Fibroblast of upper back skin (primary cell): ENCODE measurements at places on chromosomes 1 and 21.

- no peak for DNase-seq
These were observed 17.2 kb upstream of the PEF1 start for GRCh38 chr1:31661856-31662255.

DNA sequence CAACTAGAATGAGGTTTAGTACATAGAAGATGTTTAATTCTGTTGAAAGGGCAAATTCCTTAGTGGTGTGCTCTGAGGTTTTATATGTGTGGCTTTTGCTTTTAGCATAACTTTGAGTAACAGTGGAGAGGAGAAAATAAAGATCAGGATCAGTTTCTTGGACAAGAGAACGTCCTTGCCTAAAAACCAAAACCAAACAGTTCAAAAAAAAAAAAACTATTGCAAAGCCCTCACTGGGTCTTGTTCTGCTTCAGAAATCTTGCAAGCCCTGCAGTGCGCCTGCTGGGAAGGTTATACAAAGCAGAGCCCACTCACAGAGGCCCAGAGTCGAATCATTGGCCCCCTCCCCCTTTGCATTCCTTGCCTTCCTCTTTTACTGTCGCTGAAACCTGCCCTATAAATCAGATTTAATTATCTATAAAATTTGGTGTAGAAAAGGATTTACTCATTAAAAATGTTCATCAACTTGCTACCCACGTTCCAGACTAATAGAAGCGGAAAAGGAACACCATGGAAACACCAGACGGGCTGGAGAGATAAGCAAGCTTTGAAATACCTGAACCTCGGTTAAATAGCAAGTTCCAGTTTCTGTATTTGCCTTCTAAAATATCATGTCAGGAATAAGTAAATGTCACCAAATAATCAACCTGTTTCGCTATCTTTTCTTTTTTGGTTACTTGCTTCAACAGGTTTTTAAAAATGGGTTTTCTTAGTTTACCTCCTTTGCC lies 201.6 kb upstream of the PTBP2 start:
- peak; percentile 44 for DNase-seq

DNA sequence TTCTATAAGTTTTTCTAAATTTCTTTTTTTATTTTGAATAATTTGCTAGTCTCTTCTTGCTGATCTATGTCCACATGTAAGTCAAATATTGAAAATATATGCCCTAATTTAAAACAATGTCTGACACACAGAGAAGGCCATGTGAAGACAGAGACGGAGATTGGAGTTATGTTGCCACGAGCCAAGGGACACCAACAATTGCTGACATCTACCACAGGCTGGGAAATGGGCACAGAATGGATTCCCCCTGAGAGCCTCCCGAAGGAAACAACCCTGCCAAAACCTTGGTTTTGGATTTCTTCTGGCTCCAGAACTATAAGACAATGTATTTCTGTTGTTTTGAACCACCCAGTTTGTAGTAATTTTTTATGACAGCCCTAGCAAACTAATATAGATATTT lies 485.0 kb upstream of the ZRANB2 start:
- no peak for DNase-seq

GRCh38 chr1:9726905-9727595 lies 75.5 kb downstream of the PIK3CD start:
- DNase-seq, result no peak

GRCh38 chr21:43835050-43835449 lies 30.0 kb upstream of the AGPAT3 start:
- DNase-seq, result no peak

DNA sequence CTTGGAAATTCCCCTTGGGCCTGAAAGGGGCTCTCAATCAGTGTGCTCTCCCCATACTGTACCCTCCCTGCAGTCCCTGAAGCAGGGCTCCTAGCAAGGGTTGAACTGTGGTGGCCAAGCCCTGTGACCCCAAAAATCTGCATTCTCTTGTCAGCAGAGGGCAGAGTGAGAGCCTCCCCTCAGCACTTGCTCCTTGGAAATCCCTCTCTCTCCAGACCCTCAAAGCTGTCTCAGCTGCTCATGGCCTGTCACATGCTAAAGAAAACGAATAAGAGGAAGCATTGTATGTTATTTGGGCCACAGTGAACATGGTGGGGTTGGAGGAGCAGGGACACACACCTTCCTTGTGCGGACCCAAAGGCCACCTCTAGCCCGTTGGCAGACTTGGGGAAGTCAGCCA lies 47.2 kb upstream of the SYNC start:
- no peak for DNase-seq

DNA sequence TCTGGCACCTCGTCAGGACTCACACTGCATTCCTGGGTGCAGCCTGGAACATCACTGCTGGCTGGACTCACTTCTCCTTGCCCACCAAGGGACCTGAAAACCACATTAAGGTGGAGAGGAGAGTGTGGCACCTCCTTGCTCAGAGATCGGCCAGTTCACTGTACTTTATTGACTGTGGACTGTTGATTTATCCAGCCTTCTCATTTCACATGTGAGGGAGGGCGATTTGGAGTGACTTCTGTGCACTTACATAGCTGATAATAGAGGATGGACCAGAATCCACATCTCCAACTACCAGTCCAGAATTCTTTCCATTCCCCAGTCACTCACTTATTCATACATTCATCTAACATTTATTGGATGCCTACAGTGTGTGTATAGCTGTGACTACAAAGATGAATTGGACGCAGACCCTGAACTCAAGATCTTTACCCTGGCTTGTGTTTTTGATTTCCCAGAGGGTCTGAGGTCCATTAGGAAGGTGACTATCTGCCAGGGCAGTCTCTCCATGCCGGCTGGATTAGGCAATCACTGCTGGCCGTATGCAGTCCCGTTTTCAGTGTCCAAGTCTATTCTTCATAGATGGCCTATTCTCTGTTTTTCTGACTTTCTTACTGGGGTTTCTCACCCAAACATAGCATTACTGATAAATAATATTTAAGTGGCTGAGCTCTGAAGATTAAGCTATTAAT lies 233.5 kb upstream of the SGIP1 start:
- DNase-seq, result no peak

- DNase-seq, result peak; percentile 77
These were observed at the start of gene SNX7 for GRCh38 chr1:98661544-98662355. SNX7 (plus strand) TSS chr1:98661721; CDS start chr1:98661732, 11 bp downstream.

GRCh38 chr1:231384696-231385415 lies 37.2 kb downstream of the EGLN1 start:
- DNase-seq, result no peak

GRCh38 chr1:96498744-96499340 lies 222.7 kb upstream of the PTBP2 start:
- DNase-seq, result no peak

DNA sequence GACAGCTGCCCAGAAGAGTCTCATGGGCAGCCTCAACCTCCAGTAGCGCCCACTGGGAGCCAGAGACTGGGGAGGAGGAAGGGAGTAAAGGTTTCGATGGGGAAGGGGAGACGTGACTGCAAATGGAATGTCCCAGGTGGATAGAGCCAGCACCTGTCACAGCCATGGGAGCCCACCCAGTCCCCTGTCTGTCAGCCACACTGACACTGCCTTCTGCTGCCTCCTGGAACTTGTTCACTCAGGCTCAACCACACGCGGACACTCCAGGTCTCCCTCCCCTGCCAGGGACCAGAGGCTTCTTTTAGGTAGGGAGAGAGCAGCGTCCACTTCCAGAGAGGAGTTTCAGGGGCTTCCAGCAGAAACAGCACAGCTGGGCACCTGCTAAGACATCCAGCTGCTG lies 346.3 kb downstream of the NPHP4 start:
- DNase-seq, result no peak

DNA sequence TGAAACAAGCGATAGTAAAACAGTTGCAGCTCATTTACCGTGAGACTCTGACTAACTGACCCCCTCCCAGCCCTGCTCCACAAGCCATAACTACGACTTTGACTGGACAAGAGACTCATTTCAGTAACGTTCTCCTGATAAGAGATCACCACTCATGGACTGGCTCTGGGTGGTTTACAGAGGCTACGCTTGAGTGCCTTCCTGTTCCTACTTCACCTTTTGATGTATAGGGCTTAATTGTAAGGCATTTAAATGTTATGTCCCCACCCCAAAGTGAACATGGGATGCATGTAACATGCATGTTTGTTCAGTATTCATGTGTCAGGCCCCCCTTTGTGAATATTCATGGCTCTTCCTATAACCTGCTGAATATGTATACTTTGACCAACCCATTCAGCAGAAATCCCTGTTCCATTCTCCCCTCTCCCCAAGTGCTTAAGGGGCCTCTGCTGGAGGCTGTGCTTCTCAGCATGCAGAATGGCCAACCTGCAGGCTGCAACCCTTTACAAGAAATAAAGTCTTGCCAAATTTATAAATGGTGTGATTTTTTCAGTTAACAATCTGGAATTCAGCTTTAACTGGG lies 50.7 kb upstream of the SPOCD1 start:
- no peak for DNase-seq

DNA sequence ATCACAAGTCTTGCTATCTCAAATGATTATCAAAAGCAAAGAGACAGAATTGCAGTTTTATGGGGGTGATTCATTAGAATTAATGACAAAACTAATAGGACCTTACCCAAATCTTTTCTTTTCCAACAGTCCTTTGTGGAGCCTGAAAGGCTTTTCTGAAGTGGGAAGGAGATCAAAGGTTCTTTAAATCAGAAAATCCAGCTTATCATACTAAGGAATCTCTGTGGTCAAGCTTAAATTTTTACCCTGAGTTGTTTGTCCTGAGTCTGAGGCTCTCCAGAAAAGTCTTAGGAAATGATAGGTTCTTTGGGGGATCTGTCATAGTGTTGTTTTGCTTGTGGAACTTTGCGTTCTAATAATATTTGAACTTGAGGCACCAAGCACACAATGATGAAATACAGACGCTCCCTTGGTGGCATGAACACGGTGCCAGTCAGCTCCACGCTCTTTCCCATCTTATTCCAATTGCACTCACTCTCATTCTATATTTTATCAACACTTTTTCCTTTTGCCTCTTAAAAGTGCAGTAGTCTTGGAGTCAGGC lies 38.0 kb upstream of the COL24A1 start:
- DNase-seq, result peak; percentile 55

DNA sequence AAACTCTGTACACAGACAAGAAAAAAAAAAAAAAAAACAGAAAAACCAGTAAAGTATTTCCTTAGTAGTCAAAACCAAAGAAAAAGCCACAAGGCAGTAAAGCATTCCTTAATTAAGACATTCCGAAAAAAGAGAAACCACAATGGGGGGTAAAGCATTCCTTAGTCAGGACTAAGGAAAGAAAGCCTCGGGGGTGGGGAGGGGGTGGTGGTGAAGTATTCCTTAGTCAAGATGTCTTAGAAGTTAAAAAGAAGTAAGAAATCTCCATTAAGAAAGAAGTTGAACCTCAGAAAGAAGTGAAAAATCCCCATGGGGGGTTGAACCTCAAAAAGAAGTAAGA lies 28.2 kb upstream of the FMO1 start:
- DNase-seq, result peak; percentile 97

DNA sequence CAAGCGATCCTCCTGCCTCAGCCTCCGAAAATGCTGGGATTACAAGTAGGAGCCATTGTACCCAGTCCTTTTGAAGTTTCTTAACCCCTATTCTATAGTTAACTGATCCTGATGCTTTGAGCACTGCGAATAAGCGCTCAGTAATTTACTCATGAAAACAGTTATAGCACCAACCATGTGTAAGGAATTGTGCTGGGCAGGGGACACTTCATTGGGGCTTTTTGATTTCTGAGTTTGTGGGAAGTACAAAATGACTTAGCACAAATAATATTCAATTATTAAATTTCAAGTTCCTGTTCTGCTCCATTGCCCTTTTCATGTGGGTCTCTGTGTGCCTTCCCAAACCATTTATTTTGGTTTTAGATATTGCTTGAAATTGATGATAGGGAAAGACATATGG lies 6.2 kb upstream of the HIPK1 start:
- no peak for DNase-seq

- no peak for DNase-seq
These were observed 41.3 kb upstream of the UHMK1 start for GRCh38 chr1:162456323-162456722.

- peak; percentile 10 for DNase-seq
These were observed 66.4 kb upstream of the NEK2 start for GRCh38 chr1:211741788-211742187.

DNA sequence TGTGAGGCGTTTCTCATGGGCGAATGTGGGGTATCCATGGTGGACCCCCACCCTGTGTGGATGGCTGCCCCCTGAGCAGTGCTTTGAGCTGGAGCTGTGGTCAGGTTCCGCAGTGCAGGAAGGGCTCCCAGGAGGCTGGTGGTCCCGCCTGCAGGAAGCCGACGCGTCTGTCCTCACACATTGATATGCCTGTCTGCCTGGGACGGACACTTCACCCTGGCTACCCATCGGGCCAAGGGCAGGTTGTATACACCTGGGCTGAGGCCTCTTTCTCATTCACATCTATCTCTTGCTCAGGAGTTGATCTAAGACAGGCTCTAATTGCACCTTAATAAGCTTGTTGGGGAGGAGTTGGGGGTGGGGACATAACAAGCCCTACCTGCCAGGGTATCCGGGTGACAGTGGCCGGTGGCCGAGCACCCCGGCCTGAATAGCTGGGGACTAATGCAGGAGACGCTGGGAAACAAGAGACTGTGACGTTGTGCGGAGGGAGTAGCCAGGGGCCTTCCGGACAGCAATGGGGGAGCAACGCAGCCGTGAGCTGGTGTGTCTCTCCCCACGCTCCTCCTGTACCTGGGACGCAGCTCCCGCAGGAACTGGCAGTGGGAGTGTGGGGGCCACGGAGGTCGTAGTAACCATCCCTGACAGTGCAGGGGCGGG lies 21.7 kb downstream of the PDXK start:
- peak; percentile 56 for DNase-seq

GRCh38 chr1:183137782-183138181 lies 48.3 kb upstream of the LAMC2 start:
- DNase-seq, result peak; percentile 53

- peak; percentile 42 for DNase-seq
These were observed 247.2 kb downstream of the DUSP10 start for GRCh38 chr1:221494670-221495069.
